ENCODE measurements at places on chromosomes 3 and 15.

GRCh38 chr3:183324083-183324482 is 71.0 kb downstream of the B3GNT5 start:
- peak; percentile 70 for DNase-seq

DNA sequence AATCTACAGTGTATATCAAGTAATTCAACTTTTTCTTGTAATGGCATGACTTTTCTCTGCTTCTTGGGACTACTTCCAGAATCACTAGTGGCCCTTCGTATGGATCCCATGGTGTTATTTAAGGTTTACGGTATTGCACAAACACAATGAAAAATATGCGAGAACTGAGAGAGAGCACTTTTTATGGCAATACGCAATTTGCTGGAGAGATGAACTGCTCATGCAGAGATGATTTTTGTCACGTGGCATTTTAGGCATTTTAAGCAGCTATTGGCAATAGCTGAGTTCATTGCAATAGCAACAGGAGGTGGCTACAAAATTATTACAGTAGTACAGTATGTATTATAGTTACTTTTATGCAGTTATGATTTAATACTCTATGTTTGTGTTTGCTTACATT is 294.0 kb downstream of the UBE2E2 start:
- DNase-seq, result no peak

GRCh38 chr3:177041021-177041729 is 156.1 kb downstream of the TBL1XR1 start:
- no peak for DNase-seq

GRCh38 chr3:127655641-127656040 is 17.1 kb upstream of the ABTB1 start:
- DNase-seq, result no peak

DNA sequence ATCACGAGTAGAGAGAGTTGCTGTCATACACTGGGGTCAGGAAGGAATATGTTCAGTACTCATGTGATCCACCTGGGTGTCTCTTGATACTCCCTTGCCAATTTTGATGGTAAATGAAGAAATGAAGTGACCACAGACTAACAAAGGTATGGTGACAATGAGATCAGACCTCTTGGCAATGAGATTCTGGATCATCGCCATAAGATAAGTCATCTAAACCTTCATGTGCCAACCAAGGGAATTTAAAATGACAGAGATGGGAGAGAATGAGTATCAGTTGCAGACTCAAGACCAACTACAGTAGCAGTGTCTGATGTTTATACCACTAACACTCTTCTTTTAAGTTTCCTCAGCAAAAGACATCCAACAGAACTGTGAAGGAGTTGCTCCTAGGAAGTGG is 601.0 kb downstream of the MECOM start:
- no peak for DNase-seq

GRCh38 chr3:147413686-147414389 is 4.7 kb downstream of the ZIC1 start:
- no peak for DNase-seq

DNA sequence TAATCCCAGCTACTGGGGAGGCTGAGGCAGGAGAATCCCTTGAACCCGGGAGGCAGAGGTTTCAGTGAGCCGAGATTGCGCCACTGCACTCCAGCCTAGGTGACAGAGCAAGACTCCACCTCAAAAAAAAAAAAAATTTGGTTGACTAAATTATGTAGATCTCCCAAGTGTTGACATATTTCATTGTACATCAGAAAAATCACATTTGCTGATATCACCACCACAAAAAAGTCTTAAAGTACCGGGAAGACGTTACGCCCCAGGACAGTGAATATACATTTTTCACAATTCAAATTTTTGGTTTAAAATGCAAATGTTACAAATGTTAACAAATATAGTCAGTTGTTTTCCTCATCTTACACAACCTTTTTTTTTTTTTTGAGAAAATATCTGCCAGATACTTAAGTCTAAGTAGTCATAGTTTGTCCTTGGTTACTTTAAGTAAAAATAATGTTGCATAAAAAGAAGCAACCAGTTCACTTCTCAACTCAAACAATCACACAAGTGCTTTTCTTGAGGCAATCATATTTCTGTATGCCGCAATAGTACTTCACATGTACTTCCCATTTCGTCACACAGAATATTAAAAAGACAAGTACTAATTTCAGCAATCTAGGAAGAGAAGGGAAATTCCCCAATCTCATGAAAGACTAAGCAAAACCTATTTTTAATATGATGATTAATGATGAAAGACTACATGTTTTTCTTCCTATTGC is 41.0 kb upstream of the TCF12 start:
- DNase-seq, result no peak

- no peak for DNase-seq
These were observed 33.5 kb upstream of the TIMP4 start for GRCh38 chr3:12192173-12192572.

GRCh38 chr15:40229956-40230355 is 8.9 kb upstream of the PAK6 start:
- DNase-seq, result no peak

DNA sequence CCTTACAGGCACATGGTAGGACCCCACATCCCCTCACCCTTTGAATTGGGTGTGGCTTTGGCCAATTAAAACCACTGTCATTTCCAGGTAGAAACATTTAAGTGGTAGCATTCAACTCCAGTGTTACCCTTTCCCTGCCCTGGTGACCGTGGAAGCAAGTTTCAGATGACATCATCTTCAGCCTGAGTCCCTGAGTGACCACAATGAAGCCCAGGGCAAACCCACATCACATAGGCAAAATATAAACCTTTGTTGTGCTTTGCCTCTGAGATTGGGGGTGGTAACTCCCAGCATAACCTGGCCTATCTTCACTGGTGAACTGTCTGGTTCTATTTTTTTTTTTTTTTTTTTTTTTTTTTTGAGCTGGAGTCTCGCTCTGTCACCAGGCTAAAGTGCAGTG is 404.0 kb upstream of the WNT5A start:
- DNase-seq, result no peak

GRCh38 chr3:32153414-32154204 is 47.2 kb downstream of the GPD1L start:
- no peak for DNase-seq

DNA sequence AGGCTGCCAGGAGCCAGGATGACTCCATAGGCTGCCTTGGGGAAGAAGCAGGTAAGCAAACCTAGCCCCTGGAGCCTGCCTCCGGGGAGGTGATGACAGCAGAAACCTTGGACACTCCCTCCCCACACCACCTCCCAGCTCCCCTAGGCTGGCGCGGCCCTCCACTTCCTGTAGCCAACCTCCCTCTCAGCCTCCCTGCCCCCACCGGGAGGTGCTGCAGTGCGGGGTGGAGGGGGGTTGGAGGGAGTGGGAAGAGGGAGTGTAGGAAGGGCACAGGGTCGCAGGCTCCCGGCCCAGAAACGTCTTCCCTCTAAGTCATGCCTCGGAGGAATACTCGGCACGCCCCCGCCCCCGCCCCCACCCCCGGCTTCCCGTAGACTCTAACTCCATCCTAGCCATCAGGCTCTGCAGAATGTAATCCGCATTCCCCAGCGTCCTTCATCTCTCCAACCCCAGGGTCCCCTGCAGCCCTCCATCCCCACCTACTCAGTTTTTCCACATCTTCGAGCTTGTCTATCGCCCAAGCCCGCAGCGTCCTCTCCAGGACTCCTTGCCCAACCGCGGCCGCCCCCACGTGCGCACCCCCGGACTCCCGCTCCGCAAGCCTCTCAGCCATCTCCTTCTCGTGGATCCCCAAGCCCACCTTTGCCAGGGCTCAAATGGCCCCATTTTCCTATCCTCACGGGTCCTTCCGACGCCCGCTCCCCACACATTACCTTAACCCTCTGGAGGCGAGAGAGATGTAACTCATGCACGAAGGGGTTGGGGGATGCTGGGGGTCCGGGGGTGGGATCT is 528 bp downstream of the LPCAT4 start:
- peak; percentile 78 for DNase-seq

DNA sequence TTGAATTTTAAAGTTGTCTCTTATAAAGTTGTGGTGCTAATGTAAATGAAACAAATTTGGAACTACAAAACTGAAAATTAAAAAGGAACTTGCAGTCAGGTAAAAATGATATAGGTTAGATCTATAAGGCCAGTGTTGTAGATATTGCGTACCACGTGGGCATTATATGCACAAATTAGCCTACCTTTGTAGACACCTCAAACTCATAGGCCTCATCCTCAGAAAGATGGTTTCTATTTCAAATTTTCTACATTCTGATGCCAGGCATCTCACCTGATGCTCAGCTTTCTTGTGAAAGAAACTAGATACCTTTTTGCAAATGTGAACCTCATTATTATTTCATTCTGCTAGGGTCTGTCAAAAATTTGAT is 25.6 kb downstream of the TMEM207 start:
- no peak for DNase-seq

DNA sequence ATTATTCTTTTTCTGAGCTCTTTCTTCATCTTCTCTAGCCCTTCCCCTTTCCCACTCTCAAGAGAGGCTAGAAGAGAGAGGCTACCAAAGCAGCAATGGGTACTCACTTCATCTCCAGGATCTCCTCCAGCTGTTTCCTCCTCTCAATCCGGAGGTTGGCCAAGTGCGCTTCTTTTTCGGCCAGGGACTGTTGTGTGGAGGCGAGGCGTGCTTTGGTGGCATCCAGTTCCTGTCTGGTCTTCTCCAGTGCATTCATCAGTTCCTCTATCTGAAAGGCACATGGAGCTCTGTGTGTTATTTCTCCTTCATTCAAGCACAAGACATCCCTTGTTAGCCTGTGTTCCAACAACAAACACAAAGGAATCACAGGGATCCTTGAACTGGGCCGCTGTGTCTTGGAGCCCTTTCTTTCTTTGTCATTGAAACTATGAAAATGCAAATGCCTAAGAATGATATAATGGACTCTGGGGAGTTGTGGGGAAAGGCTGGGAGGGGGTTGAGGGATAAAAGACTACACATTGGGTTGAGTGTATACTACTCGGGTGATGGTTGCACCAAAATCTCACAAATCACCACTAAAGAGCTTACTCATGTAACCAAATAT is 401.3 kb upstream of the WNT5A start:
- no peak for DNase-seq

- no peak for DNase-seq
These were observed 25.1 kb downstream of the STIMATE start for GRCh38 chr3:52872245-52872644.

- no peak for DNase-seq
These were observed 89.9 kb downstream of the RBMS3 start for GRCh38 chr3:29370476-29371420.

DNA sequence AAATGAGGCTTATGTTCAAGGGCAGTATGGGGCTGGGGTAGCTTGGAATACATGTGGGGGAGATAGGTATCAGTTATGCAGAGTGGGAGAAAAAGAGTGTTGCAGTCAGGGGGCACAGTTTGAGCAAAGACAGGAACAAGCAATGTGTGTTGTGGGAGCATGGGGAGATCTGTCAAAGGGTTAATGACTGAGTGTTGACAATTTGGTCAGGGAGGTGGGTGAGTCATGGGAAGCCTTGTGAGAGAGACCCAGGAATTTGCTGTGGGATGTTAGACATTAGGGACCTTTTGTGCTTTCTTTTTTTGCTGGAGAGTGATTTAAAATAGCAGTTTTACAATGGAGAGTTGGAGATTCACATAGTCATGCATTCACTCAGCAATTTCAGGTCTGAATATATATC is 221.6 kb upstream of the NR2E3 start:
- peak; percentile 73 for DNase-seq

GRCh38 chr3:73568371-73568862 is 56.3 kb downstream of the PDZRN3 start:
- DNase-seq, result no peak

- DNase-seq, result no peak
These were observed 129.6 kb downstream of the NR2F2 start for GRCh38 chr15:96460106-96460505.

- no peak for DNase-seq
These were observed 69.7 kb downstream of the KLHL25 start for GRCh38 chr15:85725019-85725418.

GRCh38 chr3:81531263-81531662 is 230.2 kb downstream of the GBE1 start:
- no peak for DNase-seq

DNA sequence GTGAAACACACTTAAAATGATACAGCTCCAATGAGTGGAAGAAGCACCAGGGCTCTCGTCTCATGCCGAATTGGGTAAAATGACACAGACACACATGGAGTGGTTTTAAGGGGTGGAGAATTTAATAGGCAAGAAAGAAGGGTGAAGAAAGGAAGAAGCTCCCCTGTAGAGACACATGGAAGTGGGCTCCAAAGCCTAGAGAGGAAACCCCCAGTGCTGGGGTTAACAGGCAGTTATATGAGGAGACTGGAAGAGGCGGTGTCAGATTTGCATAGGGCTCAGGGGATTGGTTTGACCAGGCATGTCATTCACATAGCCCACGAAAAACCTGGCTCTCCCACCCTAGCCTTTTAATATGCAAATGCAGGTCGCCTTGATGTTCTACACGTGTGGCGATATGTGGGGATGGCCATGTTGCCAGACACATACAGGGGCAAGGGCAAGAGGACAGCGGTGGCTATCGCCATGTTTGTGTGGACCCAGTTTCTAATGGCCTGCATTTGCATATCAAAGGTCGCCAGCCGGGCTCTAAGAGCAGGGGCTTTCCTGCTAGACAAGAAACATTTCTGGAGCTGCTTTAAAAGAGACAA is 1.9 kb upstream of the DPH6 start:
- no peak for DNase-seq

GRCh38 chr15:87213626-87214025 is 1042.9 kb downstream of the NTRK3 start:
- DNase-seq, result no peak

- peak; percentile 80 for DNase-seq
These were observed 21.4 kb upstream of the FSIP1 start for GRCh38 chr15:39804026-39804425.

DNA sequence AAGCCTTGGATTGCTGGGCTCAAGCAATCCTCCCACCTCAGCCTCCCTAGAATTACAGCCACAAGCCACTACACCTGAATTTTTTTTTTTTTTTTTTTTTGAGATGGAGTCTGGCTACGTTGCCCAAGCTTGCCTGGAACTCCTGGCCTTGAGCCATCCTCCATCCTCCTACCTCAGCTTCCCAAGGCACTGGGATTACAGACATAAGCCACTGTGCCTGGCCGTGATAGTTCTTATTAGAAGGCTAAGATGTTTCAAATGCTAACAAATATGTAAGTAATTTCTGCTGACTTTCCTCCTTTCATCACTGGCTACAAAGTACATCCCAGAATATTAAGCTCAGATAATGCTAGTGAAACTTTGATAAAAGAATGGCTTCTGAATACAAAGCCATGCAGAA is 5.7 kb upstream of the SETMAR start:
- DNase-seq, result no peak

DNA sequence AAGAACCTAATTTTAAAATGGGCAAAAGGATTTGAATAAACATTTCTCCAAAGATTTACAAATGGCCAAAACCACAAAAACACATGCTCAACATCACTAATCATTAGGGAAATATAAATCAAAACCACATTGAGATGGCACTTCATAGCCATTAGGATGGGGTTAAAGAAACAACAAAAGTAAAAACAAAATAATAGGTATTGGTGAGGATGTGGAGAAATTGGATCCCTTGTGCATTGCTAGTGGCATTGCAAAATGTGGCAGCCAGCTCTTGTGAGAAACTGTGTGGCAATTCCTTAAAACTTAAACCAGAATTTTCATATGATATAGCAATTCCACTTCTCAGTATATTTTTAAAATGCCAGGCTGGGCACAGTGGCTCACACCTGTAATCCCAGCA is 126.5 kb downstream of the STT3B start:
- DNase-seq, result no peak

GRCh38 chr3:127747066-127747465 is 74.3 kb downstream of the ABTB1 start:
- DNase-seq, result no peak

Data from RWPE1 (cell line).